NCI-H2029 (cell line): ENCODE measurements at places on chromosomes 16 and 17.

- peak; percentile 16 for DNase-seq
These were observed 3.3 kb downstream of the POLR3E start for GRCh38 chr16:22300427-22301071.

- no peak for DNase-seq
These were observed 18.9 kb downstream of the C16orf86 start for GRCh38 chr16:67685388-67686112.

- peak; percentile 54 for DNase-seq
These were observed 28.1 kb upstream of the NOL11 start for GRCh38 chr17:67689534-67690177.

DNA sequence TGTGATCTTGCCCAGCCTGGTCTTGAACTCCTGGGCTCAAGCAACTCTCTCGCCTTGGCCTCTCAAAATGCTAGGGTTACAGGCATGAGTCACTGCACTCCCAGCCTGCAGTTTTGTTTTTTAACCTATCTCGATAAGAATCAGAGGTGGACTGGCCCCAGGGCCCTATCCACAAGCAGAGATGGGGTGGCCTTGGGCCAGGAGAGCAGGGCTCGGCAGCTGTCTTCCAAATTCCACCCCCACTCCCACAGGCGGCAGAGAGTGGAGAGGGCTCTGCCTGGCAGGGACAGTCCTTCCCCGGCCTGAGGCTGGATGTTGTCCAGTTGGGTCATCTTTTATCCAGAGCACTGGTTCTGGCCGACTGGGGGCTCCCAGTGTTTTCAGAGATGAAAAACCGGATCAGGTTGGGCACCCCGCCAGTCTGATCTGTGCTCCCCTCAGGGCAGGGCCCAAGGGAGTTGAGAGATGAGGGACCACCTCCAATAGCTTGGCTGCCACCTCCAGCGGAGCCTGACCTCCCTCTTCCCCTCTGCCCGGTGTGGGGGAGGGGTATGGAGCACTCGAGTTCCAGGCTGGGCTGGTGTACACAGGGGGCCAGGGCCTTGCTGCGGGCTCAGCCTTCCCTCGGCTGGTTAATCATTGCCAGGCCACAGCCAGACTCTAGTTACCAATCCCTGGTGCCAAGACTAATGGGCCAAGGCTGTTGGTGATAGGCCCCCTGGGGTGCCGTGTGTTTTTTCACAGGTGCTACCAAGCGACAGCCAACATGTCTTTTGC is 30.3 kb upstream of the MYO15B start:
- no peak for DNase-seq

DNA sequence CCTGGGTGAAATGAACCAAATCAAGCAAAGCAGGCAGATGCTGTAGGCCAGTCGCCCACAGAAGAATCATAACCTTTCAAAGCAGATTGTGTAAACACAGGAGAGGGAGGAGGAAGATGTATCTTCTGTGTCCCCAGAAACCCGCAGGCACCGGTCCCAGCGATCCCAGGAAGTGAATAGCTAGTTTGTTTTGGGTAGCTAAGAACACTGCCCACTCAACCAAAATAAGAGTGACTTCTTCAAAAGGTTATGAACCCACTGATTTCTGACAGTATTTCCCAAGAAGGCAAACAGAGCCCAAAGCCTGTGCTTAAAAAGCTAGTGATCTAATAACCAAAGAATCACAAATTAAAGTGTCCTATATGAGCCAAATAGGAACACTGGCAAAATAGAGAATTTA is 67.8 kb downstream of the GRIN2A start:
- no peak for DNase-seq

GRCh38 chr16:466651-467050 is 41.2 kb downstream of the RAB11FIP3 start:
- no peak for DNase-seq
